ENCODE measurements at places on chromosomes 3 and 15.
A peak's percentile ranks its signal among the peaks of the same experiment; 100 is the strongest.

DNA sequence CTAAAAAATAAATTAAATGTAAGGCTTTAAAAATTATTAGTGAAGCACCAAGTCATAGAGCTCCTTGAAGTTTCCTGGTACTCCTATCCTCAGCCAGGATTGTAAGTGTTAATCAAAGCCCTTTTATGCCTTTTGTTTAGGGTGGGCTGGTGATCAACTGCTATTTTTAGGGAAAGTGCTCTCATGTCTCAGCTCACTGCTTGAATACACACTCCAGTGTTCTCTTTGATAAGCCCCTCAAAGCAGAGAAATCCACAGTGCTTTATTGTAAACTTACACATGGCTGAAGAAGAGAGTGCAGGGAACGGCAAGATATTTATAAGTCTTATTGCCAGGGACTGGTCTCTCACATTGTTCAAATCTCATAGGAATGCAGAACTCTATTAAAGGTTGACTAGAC is 156.4 kb upstream of the AZI2 start:
- DNase-seq, result no peak

DNA sequence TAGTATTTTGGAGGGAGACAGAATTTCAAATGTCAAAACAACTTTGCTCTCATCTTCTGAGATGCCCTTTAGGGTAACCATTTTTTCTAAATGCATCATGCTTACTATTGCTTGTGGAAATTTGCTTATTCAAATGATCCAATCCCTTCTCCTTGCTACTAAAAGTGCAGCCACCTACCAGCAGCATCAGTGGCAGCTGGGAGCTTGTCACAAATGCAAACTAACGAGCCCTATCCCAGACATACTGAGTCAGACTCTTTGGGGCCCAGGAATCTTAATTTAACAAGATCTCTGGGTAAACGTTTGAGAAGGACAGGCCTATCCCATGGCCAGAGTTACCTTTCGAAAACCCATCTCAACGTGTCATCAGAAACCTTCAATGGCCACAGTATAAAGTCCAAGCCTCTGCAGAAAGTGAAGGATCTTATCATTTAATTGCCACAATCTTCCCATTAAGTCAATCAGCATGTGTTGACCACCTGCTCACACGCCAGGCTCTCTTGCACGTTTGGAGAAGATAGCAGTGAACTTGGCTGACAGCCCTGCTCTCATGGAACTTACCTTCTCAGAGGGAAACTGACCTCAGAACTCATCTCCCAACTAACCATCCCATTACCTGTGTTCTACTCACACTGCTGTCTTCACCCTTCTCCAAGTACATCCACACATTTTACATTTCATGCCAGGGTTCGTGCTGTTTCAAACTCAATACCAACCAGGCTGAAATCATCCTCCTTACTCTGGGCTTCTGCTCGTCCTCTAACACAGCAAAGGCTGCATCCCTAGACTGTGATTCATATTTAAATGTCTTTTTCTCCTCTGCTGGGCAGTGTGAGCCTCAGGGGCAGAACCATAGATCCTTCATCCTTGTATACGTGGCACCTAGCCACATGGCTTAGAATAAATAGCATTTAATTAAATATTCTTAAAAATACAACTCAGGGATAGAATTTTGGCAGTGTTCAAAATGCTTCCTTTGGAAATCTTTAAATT is 24.8 kb upstream of the VGLL4 start:
- no peak for DNase-seq

GRCh38 chr15:39381517-39381916 is 199.4 kb upstream of the THBS1 start:
- DNase-seq, result no peak

GRCh38 chr3:127090218-127091160 is 102.4 kb upstream of the PRR23E start:
- no peak for DNase-seq

DNA sequence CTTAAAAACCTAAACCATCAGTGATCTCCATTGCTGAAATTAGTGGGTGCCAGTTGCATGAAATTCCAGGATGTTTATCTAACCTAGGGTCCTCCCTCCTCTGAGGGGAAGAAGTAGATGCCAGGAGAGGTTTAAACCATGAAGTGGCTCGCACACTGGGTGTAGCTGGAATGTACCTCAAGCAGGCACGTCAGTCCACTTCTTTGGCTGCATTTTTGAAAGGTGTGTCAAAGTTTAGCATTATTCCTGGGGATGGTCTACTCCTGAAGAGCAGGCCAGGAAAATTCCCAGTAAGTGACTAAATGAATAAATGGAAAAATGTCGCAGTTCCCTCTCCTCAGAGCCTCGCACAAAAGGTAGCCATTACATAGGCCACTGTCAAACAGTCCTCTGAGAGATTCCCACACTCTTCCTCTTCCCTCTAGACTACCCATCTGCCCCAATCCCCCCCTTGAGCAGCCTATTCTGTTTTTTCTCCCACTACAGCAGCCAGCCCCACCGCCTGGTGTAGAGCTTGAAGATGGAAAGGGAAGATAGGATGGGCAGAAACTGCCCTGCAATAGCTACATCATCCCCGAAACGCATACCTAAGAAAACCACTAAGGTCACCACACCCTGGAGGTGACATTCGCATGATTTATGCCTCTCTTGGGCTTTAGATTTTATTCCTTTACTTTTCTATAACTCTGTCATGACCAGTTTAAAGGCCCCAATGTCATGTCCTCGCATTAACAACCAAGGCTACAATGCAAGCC is 655 bp upstream of the TMOD3 start:
- no peak for DNase-seq

GRCh38 chr15:50112488-50113186 is 6.4 kb downstream of the ATP8B4 start:
- no peak for DNase-seq

GRCh38 chr3:153370680-153371079 is 208.7 kb downstream of the RAP2B start:
- DNase-seq, result no peak

- DNase-seq, result no peak
Measured at GRCh38 chr3:116148881-116149851, 296.1 kb downstream of the LSAMP start.

- no peak for DNase-seq
Measured at GRCh38 chr3:22399566-22399965, 648.6 kb upstream of the ZNF385D start.

- DNase-seq, result no peak
Measured at GRCh38 chr3:10485806-10486205, 19.6 kb downstream of the ATP2B2 start.

GRCh38 chr3:133831966-133832801 is 26.6 kb downstream of the SRPRB start:
- DNase-seq, result no peak

GRCh38 chr3:177931346-177931745 is 604.9 kb upstream of the KCNMB2 start:
- no peak for DNase-seq

GRCh38 chr3:183975981-183976662 is 41.6 kb downstream of the ABCC5 start:
- no peak for DNase-seq

- DNase-seq, result no peak
Measured at GRCh38 chr15:70835415-70835814, 18.5 kb downstream of the LARP6 start.

- DNase-seq, result peak; percentile 70
Measured at GRCh38 chr3:108127301-108127988, 36.6 kb upstream of the CD47 start.

- DNase-seq, result no peak
Measured at GRCh38 chr3:67995206-67995605, 340.8 kb upstream of the SUCLG2 start.

DNA sequence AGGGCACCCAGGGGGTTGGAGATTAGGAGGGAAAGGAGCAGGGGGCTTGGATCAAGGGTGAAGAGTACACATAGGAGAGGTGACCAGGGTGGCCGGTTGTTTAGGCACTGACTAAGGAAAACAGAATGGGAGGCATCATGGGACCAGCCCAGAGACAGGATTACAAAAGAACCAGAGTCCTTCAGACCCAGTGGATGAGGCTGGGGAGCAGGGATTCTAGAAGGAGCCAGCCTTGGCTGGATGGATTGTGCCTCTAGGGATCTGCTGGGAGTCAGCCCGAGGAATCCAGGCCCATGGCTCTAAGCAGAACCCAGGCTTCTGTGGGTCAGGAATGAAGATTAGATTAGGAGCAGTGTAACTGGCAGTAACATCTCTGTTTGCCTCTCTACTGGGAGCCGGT is 98.6 kb downstream of the ARNT2 start:
- no peak for DNase-seq

GRCh38 chr3:156360963-156361362 is 194.0 kb downstream of the SSR3 start:
- no peak for DNase-seq

DNA sequence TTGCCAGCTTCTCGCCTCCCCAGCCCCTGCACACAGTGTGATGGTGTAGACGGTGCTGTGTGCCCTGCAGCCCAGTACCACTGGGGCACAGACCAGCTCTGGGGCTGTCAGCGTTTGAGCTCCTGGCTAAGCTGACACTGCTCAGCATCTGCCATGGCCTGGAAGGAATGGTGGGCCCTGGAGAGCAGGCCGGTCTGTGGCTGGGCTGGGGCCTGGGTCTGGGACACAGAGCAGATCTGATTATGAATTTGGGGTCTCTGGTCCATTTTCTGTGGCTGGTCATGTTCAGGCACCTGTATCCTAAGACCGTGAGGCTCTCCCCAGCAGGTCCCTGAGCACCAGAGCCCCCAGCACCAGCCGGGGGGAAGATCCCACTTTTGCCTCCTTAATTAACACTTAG is 34.7 kb downstream of the HCN4 start:
- no peak for DNase-seq

DNA sequence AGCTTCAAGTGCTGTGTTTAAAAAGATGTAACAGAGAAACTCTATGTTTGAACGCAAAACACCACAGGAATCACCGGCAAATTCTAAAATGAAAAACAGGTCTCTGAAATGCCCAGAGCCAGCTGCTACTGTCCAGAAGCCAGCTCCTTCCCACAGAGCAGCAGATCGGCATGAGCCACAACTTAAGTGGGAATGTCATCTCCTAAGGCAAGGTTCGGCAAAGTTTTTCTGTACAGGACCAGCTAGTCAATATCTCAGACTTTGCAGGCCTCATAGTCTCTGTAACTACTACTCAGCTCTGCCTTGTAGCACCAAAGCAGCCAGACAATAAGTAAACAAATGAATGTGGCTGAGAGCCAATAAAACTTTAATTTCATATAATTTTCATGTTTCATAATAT is 4.9 kb downstream of the PLOD2 start:
- DNase-seq, result no peak

DNA sequence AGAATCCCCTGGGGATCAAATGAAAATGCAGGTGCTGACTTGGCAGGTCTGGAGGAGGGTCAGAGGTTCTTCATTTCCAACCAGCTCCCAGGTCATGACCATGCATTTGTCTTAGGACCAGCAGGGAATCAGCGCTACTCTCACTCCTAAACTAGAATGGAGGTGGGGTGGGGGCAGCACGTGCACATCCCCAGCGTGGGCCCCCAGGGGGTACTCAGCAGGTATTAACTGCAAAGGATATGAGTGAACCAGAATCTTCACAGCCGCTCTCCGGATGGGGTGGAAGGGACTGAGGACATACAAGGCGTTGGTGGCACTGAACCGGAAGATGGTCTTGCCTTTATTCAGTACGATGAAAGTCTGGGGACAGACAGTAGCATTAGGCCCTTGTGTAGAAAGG is 19.4 kb downstream of the SCN5A start:
- no peak for DNase-seq

DNA sequence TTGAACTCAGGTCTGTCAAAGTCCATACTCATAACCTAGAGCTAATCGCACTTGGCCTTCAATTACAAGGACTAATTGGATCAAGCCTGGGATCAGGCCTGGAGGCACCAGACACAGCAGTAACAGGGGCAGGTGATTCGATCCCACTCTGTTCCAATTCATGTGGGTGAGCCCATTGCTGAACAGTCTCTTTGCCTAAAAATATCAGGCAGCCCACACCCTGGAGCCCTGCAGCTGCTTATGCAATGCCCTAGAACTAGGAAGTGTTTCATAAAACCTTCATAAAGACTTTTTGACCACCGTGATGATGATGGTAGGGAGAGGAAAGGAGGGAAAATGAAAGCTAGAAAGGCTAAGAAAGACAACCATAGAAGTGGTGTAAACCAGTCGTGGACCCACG is 47.8 kb upstream of the NEO1 start:
- DNase-seq, result no peak

DNA sequence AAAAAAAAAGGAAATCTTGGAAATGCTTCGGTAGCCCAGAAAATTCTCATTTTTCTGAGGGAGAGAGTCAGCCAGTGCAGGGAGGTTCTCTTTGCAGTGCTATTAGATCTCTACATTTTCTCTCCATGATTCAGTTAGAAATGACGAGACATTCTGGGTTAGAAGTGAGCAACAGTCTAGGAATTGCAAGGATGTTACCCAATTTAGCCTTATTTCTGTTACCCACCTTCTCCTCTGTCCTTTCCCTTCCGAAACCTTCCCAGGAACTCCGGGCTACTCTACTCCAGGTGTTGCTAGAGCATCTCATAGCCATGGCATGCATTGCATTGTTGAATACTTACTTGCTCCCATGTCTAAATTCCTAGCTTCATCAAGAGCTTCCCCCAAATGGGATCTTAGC is 106.8 kb downstream of the EDEM1 start:
- DNase-seq, result no peak

- DNase-seq, result no peak
Measured at GRCh38 chr15:74215958-74216357, 13.4 kb upstream of the STRA6 start.

DNA sequence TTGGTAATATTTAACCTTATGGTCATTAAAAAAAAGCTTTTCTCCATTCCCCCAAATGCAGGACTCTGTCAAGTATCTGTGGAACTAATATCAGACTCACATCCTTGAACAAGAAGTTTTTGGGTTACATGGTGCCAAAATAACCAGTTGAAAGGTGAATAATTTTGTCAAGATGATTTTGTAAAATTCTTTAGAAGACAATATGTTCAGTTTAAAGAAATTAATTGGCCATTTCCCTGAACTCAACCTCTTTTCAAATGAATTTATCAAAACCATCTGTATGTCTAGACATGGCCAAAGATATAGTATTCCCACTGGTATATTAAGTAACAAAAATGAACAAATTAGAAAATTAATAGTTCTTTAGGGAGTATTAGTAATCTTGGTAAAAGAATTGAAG is 280.5 kb downstream of the MBNL1 start:
- DNase-seq, result no peak

DNA sequence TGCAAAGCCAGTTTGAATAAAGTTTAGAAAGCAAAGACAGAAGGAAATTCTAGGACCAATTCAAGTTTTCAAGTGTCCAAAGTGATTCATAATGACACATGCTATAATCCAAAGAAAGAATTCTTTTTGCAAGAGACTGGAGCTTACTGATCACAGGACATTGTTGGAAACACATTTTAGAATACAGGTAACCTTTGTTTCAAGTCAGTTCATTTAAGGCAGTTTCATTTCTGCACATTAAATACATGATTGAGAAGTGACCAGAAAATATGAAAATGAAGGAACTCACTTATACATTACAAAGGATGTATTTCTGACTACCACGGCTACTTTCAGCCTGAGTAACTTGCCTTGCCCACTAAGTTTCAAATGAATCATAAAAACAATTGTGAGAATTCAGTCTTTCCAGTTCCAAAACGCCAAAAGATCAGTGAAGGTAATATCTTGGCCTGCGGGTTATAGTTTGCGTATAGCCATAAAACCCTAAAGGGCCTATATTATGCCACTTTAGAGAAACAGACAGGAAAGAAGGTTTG is 48.7 kb downstream of the PRICKLE2 start:
- DNase-seq, result no peak
